Right lung (tissue), 10 donors: ENCODE measurements at places on chromosomes 16 and 17.
A peak's percentile ranks its signal among the peaks of the same experiment; 100 is the strongest.

GRCh38 chr17:8015957-8016631, 13.7 kb downstream of the GUCY2D start:
- DNase-seq: no peak

DNA sequence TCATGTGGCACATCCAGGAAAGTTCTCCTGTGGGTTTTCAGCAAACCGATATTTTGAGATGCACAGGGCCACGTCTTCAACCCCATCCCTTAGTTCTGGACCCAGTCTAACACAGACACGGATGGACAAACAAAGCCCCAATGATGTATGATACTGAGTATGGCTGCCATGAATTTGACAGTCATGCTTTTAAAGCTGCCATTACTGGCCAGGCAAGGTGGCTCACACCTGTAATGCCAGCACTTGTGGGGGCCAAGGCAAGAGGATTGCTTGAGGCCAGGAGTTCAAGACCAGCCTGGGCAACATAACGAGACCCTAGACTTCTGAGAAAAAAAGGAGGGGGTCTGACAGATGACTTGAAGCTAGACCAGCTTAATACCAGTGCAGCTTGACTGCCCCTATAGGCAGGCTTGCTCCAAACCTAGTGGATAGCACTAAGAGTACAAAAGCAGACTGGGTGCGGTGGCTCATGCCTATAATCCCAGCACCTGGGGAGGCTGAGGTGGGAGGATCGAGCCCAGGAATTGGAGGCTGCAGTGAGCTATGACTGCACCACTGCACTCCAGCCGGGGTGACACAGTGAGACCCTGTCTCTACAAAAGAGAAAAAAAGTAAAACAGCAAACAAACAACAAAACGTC, 10.8 kb upstream of the ZNF629 start:
- DNase-seq: no peak

- no peak for DNase-seq
These were observed 52.9 kb downstream of the SNTB2 start for GRCh38 chr16:69239851-69240250.

- no peak for DNase-seq
These were observed 29.8 kb downstream of the WSB1 start for GRCh38 chr17:27323538-27324215.

- DNase-seq: no peak
These were observed 156.2 kb downstream of the PPM1E start for GRCh38 chr17:58911741-58912343.

- DNase-seq: peak; percentile 58
These were observed 6.8 kb upstream of the TBC1D3B start for GRCh38 chr17:36183001-36183971.

GRCh38 chr16:55664786-55665407, 9.1 kb downstream of the SLC6A2 start:
- DNase-seq: no peak

DNA sequence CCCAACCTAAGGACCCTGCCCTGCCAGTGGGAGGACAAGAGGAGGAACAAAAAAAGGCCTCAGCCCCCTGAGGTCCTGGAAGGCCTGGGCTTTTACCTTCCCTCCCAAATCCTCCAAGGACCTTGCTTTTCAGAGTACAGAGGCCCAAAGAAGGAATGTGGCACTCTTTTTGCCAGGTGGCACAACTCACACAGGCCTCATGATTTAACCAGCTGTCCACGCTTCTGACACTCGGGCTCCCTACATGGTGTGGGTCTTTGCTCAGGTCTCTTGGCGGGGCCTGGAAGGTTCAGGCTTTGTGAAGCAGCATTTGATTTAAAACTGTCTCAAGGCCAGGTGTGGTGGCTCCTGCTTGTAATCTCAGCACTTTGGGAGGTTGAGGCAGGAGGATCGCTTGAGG, 120.6 kb downstream of the ABCC6 start:
- DNase-seq: no peak

- DNase-seq: no peak
These were observed 12.5 kb downstream of the RBFOX1 start for GRCh38 chr16:7344830-7345780.

GRCh38 chr17:15659663-15660062, 24.4 kb downstream of the TRIM16 start:
- no peak for DNase-seq

DNA sequence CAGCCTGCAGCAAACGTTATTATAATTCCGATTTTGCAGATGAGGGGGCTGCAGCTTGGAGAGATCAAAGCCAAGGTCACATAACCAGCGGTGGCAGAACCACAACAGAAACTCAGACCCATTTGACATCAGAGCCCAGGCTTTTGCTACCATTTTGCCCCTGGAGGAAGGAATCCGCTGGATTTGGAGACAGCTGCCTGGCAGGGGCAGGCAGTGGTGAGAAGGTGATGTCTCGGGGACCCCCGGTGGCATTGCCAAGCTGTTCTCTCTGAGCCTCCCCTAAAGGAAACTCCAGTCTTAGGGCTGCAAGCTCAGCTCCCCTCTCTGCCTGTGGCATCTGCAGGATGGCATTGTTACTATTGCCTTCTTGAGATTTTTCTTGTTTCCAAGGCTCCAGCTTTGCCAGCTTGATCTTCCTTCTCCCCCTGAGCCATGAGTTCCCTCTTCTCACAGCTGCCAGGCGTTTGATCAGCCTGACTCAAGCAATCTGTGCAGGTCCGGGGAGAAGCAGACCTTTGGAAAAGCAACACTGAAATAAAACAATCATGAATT, 40.8 kb downstream of the AIPL1 start:
- no peak for DNase-seq

DNA sequence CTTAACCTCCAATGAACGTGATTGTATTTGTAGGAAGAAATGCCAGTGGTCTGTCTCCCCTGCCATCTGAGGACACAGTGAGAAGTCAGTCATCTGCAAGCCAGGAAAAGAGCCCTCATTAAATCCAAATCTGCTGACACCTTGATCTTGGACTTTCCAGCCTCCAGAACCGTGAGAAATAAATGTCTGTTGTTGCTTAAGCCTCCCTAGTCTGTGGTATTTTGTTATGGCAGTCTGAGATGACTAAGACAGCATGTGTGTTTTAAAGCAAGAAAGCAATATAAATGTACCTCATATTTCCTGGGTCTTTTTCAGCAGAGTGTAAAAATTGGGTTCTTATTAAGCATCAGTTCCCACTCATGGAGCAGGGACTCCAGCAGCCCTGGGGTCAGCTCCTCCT, 177.9 kb upstream of the NLRP1 start:
- no peak for DNase-seq

DNA sequence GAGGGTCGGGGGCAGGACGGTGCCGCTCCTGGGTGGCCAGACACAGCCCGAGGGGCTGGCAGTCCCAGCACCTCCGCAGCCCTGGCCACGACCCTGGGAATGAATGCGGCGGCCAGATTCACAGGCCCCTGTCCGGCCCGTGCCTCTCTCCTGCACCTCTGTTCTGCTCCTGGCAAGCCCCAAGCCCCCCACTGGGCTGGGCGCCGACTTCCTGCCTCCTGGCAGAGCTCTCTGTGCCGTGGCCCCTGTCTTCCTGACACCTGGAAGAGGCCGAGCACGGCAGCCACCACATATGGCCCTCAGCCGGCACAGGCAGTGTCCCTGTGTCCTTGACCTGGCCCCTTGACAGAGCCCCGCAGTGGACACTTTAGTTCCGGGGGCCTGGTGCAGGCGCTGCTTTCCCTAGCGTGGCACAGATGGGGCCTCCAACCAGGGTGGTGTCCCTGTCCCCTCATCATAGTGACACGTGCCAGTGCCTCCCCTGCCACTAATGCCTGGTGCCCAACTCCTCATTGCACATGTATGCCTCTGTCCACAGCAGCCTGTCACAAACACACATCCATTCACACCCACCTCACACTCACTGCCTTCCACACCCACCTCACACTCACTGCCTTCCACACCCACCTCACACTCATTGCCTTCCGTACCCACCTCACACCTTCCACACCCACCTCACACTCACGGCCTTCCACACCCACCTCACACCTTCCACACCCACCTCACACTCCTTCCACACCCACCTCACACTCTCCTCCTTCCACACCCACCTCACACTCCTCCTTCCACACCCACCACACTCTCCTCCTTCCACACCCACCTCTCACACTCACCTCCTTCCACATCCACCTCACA, 110.6 kb upstream of the PLCG2 start:
- no peak for DNase-seq

GRCh38 chr16:85279825-85280545, 167.7 kb upstream of the CIBAR2 start:
- DNase-seq: peak; percentile 88

- DNase-seq: no peak
These were observed 61.4 kb downstream of the CYB5B start for GRCh38 chr16:69485816-69486215.

- no peak for DNase-seq
These were observed 1353.4 kb upstream of the GOT2 start for GRCh38 chr16:60087530-60087929.

- DNase-seq: no peak
These were observed 36.4 kb upstream of the MED13 start for GRCh38 chr17:62101515-62101914.

DNA sequence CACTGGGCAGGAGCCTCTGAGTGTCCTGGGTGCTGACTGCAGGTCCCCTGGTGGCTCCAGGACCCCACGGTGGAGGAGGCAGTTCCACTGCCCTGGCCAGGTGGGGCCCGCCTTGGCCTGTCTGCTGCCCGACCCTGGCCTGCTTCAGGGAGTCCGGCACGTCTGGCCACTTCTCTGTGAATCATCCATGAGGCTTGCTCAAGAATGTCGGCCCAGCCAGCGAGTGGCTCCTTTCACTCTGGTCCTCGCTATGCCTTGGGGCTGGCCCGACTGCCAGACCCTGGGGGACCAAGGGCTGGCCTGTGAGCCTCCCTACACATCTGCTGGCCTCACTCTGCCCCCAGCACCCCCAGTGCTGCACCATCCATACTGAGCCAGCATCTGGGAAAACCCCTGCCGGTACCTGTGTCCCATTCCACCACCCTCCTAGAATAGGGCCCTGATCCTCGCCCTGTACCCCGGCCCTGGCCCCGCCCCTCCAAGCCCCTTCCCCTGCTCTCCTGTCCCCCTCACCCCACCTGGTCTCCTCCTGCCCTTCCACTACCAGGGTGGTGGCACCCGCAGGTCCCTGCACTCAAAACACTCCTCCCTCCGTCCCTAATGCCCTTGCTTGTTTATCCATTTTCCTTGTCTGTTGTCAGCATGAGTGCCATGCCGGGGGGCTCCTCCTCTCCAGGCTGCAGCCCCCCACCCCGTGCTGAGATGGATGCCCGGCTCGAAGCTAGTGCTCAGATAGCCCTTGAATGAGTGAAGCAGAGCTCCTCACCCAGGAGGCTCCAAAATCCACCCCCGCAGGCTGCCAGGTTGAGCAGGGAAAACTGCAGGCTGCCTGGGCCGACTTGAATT, 35.5 kb downstream of the ADCY7 start:
- DNase-seq: no peak

DNA sequence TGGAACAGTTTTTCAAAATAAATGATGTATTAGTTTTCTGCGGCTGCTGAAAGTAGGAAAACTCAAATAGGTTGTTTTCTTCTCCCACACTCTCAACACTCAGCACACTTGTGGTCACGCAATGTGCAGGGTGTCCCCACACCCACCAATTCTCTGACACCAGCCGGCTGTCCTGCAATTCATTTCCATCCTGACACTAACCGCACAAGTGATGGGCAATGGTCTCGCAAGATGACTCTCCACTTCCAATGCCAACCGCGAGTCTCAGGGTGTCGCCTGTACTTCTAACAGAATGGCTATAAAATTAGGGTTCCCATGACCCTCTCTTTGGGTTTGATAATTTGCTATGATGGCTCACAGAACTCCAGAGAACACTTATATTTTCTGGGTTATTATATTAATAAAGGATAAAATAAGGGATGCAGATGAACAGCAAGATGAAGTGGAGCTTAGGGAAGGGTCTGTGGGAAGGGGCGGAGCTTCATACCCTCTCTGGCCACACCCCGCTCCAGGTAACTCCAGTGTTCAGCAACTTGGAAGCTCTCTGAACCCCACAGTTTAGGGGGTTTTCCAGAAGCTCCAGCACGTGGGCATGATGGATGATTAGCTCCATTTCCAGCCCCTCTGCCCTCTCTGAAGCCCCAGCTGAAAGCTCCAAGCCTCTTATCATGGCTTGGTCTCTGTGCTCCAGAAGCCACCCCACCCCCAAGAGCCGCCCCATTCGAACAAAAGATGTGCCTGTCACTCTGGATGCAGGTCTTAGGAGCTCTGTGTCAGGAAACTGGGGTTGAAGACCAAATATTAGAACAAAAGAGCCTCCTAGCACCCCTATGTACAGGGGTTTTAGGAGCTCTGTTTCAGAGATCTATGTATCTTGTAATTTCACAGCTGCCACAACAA, 19.8 kb downstream of the TAF1C start:
- DNase-seq: no peak

- DNase-seq: no peak
These were observed 15.2 kb downstream of the C1QTNF1 start for GRCh38 chr17:79039171-79039570.

- DNase-seq: no peak
These were observed 112.7 kb downstream of the BRIP1 start for GRCh38 chr17:61750656-61751055.

DNA sequence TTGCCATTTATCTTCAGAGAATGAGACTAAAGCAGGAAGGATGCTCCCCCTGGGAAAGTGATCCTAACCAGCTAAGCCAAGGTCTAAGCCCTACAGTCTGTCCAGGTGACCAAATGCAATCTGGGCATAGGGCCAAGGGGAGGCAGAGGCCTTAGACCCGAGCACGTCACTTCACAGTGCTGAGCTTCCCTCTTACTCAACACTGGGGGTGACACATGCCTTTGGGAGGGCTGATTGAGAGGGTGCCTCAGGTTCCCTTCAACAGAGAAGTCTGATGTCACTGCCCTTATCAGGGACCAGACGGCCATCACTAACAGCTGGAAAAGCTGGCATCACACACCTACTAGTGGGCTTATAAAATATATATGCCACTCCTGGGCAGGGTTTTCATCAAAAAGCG, 4.0 kb downstream of the CIAO2B start:
- no peak for DNase-seq

DNA sequence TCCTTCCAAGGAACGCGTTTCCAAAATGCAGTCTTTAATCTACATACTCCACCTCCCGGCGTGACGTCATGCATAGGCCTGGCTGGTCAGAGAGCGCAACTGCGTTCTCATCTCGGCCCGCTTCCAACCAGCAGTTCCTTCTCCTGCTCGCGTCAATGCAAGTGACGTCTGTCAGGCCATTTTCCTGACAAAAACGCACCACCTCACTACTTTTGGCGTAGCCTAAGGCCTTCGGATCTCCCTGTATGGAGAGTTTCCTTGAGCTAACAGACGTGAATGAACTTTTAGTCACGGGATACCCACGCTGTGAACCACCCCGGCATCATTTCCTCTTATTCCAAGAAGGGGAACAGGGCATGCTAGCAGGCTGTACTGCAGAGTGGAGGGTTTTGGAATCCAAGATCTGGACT, 25.0 kb downstream of the TEX14 start:
- DNase-seq: peak; percentile 70
